ENCODE measurements at places on chromosomes 16 and 17. TPM values are rescaled to one million over a fixed set of nuclear protein-coding genes. Genes with fewer than 3 reads are reported as not detected.

GRCh38 chr17:50660042-50660886 lies 25.6 kb downstream of the ABCC3 start:
- DNase-seq: no peak

The SDR42E2 gene
- total RNA-seq: not detected

DNA sequence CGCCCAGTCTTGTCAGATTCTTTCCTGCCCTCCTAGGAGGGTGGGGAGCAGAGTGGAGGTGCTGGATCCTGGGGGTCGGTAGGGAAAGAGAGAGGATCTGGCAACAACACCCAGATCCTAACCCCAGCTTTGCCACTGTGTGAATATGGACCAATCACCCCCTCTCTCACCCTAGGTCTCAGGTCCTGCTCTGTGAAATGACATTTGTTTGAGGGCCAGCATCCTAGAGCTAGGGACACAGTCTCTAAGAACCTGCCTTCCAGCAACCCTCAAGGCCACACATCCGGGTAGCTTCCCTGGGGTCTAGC lies 28.4 kb upstream of the MAP3K14 start:
- no peak for DNase-seq

DNA sequence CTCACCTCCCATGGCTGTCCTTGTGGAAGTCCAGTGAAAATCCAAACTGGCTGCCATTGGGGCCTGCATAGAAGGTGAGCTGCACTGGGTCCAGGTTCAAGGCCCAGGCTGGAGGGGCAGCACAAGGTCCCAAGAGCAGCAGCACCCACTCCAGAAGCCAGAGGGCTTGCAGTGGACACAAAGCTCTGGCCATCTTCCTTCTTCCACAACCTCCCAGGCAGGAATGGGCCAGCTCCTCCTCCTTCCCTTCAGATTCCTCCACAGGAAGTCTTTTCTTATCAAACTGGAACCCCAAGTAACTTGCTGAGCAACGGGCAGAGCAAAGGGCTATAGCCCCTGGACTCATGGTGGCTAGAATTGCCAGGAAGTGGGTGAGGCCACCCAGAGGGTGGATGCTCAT lies at the start of gene ITGA2B:
Gene ITGA2B (minus strand): TSS at position 369 of the 400 bp plus-strand sequence. CDS start 176 bp downstream, at position 193.
- DNase-seq: no peak

GRCh38 chr17:55116440-55116914 lies 147.9 kb downstream of the STXBP4 start:
- no peak for DNase-seq

DNA sequence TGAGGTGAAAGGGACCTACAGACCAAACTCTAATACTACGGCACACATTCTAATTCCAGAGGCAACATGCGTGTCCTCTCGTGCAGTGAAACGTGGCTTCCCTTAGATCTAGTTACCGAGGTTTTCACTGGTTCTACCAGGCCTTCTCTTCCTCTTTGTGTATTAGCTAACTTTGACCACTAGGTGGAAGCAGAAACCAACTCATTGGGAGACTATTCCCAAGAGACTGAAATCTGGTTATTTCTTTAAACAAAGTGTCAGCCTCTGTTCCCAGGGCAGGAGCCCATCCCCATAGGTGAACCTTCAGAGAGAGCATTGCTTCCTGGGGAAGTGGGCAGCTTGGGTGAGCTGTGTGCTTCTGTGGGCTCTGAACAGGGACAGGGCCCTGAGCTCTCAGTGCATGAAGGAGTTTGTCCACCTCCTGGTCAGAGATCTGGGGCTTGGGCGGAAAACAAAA lies 19.7 kb upstream of the RCVRN start:
- peak; percentile 91 for DNase-seq

The TBC1D28 gene
- total RNA-seq: not detected

- peak; percentile 20 for DNase-seq
Observed at GRCh38 chr17:28724500-28725165, 1.4 kb downstream of the TLCD1 start.

DNA sequence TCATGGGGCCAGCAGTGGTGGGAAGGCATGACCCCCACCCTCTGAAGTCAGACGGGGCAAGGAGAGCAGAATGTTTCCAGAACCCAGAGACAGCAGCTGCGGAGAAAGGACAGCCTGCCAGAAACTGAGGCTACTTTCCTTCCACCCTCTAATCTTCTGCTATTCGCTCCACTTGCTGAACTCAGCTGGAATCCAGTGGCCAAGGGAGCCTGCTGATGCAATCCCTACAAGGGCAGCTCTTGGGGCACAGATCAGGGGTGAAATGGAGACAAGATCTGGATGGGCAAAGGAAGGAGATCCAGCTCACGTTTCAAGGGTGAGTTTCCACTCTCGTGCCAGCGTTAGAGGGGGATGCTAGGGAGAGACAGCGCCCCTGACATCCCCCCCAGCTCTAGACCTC lies 479.1 kb downstream of the SLC39A11 start:
- peak; percentile 50 for DNase-seq

DNA sequence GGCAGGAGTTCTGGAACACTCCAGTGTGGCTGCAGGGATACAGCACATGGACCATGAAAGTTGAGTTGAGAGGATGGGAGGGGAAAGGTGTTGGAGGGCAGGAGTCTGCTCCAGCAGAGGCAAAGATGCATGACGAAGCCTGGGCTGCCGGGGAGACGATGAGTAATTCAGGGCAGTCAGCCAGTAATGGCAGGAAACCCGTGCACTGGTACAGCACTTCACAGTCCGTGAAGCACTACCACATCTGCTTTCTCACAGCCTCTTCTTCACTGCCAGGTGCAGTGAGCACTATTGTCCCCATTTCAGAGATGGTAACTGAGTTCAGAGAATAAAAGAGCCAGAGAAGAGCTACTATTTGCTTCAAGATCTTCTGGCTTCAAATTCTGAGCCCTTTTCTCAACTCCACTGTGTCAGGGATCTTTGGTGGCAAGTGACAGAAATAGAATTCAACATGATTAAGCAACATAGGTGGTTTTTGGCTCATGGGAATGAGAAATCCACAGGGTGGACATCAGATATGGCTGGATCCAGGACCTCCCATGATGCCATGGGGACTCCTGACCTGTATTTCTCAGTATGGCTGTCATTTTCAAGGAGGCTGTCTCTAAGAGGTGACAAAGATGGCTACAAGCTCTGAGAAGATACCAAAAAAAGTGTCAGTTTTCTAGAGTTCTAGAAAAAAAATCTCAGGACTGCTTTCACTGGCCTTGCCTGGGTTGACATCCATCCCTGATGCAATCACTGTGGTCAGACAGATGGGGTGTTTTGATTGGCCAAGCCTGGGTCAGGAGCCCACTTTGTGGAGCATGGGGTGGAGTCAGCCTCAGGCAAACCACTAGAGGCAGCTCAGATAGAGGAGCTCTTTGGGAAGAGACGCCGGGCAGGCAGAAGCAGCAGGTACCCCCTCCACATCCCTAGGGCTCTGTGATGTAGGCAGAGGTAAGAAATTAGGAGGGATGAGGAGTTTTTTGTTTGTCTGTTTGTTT lies 24.7 kb downstream of the IL21R start:
- DNase-seq: peak; percentile 47

DNA sequence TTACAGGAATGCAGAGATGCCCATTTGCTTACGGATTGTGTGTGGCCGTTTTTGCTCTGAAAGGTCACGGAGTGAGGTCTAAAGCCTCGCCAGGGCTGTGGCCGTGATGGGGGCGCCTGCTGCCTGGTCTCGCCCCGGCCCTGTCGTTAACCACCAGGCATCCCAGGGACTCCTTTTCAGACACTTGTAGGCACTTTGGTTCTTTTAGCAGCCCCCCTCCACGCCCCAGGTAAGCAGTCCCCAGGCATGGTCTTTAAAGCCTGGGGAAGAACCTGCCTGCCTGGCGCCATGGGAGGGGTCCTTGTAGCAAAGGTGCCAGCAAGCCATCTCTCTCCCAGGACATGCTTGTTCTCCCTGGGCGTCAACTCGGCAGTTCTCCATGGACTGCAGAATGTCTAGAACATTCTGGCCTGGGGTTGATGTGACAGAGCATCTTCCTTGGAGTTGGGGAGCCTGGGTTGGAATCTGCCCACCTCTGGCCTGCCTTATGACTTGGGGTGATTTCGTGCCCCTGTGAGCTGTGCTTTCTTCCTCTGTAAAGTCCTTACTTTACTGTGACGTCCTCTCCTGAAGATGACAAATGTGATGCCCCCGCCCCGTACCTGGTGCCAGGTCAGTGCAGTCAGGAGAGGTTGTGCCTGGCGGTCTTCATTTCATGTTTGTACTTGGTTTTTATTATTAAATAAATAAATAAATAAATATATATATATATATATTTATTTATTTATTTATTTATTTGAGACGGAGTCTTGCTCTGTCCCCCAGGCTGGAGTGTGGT lies 5.4 kb downstream of the KCTD5 start:
- no peak for DNase-seq

The SLFN11 gene
- 0.11 TPM for total RNA-seq

- DNase-seq: no peak
Observed at GRCh38 chr17:40033339-40033738, 18.1 kb downstream of the CSF3 start.

- no peak for DNase-seq
Observed at GRCh38 chr16:73887911-73888310, 408.7 kb upstream of the PSMD7 start.

DNA sequence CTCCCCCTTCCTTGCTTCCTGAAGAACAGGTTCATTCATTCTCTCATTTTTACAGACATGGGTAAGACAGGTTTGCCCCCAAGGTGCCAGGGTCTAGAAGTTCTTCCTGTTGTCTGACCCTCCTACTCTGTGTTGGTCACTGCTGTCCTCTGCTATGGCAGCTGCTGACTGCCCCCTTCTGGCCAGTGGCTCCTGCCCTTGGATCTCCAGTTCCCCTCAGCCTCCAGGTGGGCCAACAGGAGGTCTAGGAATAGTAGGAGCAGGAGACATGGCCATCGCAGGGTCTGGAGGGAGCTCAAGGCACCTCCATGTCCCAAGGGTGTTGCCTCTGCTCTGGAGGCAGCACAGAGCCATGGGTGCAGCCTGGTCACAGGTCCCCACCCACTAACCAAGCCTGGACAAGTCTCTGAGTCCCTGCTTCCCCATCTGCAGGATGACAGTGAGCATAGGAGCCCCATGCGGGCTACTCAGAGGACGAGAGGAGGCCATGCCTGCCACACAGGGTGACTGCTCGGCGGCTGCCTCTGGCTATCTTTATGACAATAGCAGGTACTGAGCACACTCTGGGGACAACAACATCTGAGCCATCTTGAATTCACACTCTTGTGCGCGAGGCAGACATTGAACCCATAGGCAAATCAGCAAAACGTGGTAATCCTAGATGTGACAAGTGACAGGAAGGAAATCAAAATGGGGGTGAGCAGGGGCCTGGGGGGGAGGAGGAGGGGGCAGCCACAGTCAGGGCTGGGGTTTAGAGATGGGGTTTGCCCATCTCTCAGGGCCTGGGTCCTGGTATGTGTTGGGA lies 27.0 kb upstream of the NXPH3 start:
- DNase-seq: peak; percentile 73

DNA sequence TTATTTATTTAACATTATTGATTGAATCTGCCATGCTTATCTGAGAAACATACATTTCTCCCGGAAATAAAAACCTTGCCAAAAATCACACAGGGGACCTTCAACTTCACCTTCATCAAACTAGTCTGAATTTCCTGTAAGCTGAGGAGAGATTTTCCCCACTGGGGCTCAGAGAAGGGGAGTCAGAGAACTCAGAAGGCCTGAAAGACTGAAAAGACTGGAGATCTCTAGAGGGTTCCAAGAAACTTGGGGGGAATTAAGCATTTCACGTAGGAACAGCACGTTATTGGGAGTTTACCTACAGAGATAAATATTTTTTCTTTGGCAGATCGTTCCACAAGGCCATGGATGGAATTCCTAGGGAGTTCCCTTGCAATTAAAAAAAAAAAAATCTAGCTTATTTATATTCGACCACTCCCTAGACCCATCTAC lies 528 bp upstream of the NOL11 start:
- no peak for DNase-seq

The UBB gene
- total RNA-seq: 8,296 TPM

The TUBG2 gene
- total RNA-seq: 8.7 TPM

GRCh38 chr16:10812312-10813098 lies 6.1 kb downstream of the TVP23A start:
- no peak for DNase-seq

DNA sequence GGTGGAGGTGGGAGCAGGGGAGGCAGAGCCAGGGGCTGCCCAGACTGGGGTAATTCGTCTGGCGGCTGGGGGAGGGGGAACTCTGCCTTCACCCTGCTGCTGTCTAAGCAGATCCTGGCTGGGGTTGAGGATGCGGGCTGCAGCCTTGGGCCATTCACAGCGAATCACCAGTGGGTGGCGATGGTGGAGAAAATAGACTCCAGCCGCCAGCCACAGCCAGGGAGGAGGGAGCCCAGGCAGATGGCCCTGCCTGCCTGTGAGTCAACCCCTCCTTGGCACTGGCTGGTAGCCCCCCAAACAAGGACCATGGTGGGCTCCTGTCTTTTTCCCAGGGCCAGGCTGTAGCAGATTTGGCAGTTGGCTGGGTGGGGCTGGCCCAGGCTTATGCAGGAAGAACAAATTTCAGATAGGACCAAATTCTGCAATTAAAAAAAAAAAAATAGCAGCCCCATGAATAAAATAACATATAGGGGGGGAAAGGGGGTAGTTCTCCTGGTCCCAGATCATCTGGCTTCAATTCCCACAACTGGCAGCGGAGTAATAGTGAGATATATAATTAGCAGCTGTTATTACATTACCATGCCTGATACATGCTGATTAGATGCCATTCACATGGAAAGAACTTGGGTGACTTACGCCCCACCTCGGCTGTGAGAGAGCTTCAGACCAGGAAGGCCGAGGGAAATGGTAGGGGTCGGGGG lies 41.5 kb upstream of the CDH5 start:
- peak; percentile 63 for DNase-seq

- peak; percentile 83 for DNase-seq
Observed at GRCh38 chr17:79808763-79809529, 12.1 kb upstream of the CBX8 start.

- DNase-seq: peak; percentile 78
Observed at GRCh38 chr16:84726079-84726668, 26.4 kb downstream of the USP10 start.

The ZDHHC1 gene
- 8.5 TPM for total RNA-seq

The MFSD6L gene
- not detected for total RNA-seq

Measured in SK-MEL-5 (cell line).